ENCODE measurements at places on chromosomes 4 and X.

DNA sequence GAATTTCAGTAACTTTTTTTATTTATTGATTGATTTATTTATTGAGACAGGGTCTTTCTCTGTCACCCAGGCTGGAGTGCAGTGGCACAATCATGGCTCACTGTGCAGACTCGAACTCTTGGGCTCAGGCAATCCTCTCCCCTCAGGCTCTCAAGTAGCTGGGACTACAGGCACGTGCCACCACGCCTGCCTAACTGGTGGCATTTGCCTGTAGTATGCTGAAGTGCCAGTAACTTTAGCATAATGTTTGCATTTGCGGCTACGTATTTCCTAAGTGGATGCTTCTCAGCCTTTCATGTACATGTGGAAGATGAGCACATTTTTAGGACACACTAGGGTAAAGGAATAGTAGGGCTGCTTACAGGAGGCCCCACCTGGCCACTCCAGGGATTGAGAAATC is 45.3 kb upstream of the ATXN3L start:
- no peak for DNase-seq

- no peak for DNase-seq
Measured at GRCh38 chr4:136800248-136800647, 732.0 kb downstream of the PCDH18 start.

DNA sequence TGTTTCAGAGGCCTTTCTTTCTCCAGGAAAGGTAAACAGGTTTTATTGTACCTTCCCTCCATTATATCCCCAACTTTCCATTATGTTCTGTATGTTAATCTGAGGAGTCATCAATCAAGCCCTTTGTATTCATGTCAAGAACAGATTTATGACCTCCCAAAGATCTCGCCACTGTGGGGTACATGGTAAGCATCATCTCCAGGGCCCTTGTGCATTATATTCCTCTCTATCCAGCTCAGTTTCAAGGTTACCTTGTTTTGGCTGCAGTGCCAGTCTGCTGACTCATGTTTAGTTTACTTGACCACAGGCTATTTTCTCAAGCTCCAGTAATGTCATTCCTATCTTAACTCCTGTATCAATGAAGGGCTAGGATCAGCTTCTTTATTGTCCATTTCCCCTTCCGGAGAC is 125.1 kb upstream of the FRMPD4 start:
- DNase-seq: no peak

- no peak for DNase-seq
Measured at GRCh38 chr4:69907151-69907550, 23.7 kb upstream of the CSN1S1 start.

DNA sequence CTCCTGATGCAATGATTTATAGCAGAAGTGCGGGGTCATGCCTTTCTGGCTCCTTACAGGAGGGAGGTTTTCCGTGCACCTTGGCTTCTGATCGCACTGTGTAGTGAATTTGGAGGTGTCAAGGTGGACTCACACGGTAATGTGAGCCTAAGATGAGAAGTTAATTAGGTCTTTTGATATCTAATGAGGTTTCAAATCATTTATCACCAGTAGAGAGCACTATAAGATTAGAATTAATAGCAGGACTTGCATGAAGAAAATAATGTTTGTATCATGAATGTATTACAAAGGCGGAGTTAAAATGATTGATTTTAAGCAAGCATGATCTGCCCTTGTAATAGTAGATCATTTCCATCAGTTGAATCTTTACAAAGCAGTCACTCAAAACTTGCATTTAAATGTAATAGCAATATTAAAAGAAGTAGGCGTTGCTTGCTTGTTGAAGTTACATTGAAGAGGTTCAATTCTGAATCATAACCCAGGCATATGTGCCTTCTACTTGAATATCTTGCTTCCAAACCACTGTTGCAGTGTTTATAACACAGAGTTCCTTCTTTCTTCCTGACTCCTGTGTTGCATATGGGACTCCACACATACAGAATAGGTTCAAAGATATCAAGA is 152.1 kb downstream of the FMR1NB start:
- DNase-seq: no peak

Measured in stimulated activated naive B cell treated with anti-CD40 and anti-IgM and Interleukin-4, amounts not matched to agents 10 μg/mL and 1 μg/mL and 100 μg/mL, for 72 hours (primary cell).